ENCODE measurements at places on chromosomes 12 and 14.

DNA sequence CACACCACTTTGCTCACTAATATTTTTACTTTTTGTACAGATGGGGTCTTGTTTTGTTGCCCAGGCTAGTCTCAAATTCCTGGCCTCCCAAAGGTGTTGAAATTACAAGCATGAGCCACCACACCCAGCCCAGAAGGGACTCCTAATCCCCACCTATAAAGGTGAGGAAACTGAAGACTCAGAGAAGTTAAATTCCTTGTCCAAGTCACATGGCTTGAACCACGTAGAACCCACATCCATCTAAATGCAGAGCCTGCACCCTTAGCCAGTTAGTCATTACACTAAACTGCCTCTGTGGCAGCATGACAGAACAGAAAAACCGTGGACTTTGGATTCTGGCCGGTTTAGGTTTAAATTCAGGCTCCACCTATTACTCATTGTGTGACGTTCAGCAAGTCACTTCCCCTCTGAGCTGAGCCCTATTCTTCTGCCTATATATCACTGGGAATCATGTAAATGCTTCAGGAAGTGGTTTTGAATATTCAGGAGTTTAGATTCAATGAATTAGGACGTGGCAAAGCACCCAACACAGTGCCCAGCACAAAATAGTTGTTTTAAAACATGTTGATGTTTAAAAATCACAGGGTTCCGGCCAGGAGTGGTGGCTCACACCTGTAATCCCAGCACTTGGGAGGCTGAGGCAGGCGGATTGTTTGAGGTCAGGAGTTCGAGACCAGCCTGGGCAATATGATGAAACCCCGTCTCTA lies 3.0 kb upstream of the CORO1C start:
- peak; percentile 51 for DNase-seq

GRCh38 chr12:108773798-108774788 lies 42.8 kb upstream of the CORO1C start:
- no peak for DNase-seq

DNA sequence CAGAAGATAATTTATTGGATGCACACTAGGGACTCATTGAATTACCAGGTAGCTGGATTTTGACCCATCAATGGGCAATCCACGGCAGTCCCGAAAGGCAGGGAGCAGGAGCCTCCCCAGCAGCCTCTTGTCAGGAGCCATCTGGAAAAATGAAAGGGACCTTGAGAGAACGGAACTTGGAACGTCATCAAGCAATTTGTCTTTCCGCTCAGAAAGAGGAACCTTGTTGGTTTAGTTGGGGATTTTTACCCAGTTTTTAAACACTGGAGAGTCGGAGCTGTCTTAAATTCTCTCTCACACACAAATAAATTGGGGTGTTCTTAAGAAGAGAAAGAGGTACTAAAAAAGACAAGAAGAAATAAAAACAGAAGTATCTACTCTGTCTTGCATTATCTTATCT lies 1351.7 kb upstream of the TMEM132C start:
- DNase-seq: no peak

DNA sequence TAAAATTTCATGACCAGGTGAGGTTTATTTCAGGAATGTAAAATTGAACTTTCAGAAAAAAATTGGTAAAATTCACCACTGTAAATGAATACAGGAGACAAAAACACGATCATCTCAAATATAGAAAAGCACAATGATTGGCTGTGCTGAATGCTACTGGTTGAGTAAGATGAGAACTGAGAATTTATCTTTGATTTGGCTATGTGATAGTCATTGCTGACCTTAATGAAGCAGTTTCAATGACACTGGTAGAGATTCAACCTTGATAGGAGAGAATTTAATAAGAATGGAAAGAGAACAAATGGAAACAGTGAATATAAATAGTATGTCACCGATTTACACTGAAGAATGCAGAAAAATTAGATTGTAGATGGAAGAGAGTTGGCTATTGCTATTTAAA lies 6.4 kb upstream of the PMCH start:
- no peak for DNase-seq

DNA sequence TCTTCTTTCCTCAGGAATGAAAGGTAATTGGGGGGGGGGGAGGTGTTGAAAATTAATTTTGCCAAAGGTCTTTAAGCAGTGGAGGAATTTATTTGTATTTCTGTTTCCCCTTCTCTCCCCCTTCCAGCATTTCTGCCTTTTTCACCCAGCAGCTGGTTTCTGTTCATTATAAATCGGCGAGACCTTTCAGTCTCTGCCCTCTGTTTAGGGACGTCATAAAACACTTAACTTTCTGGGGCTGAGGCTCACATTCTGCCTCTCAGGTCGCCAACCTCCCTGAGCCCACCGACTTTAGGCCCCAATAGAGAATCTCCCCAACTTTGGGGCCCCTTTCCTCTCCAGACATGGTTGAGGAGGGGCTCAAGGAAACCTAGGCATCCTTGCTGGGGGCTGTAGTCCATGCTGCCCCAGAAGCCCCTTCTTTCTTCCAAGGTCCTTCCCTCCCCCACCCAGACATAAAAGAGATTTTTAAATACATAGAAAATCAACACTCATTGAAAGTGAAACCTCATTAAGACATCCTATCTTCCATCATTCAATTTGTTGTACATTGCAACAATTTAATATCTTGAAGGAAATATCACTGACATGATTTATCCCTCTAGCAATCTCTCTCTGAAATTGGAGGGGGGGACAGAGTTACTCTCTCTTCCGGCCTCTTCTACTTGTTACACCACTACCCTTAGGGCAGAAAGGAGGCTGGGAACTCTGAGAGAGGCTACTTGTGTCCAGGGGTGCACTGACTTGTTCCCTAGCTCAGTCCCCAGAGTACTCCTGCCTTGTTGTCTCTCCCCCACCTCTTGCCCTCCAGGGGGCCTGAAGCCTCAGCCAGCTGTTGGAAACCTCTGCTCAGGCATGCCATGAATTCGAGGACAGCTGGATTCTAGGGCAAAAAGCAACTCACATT lies 2.5 kb upstream of the HOXC6 start:
- no peak for DNase-seq

DNA sequence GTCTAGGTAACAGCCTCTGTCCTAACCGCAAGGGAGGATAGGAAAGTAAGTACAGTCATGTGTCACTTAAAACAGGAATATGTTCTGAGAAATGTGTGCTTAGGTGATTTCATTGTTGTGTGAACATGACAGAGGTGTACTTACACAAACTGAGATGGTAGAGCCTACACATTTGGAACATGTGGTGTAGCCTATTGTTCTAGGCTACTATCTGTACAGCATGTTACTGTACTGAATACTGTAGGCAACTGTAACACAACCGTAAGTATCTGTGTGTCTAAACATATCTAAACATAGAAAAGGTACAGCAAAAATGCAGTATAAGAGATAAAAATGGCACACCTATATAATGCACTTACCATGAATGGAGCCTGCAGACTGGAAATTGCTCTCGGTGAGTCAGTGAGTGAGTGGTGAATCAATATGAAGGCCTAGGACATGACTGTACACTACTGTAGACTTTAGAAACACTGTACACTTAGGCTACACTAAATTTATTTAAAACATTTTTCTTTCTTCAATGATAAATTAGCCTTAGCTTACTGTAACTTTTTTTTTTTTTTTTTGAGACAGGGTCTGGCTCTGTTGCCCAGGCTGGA lies 13.2 kb upstream of the MDM2 start:
- no peak for DNase-seq

GRCh38 chr14:33788161-33788560 lies 162.7 kb downstream of the EGLN3 start:
- DNase-seq: no peak

DNA sequence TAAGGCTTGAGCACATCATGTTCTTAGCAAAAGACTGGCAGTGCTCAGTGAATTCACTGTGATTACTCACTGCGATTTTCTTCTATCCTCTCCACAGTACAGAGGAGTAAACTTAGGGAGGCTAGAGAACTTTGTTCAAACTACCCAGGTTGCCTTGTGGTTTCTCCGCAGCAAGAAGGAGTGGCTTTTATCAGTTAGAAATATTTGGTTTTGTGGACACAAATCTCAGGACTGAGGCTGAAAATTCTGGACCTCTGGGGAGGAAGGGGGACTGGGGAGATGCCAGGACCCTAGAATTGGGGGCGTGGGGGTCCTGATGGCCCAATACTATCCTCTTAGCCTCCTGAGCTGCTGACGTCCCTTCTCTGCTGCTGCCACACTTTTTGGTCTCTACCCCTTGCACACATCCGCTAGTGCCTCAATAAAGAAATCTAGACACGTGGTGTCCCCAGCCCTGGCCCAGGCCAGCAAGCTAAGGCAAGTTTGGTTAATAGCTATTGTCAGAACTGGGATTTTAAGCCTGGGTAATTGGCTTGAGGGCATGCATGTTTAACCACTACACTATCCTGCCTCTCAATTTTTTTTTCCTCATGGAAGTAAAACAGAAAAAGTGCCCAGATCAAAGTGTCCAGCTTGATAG lies 842 bp downstream of the OAS2 start:
- peak; percentile 66 for DNase-seq

GRCh38 chr14:67806246-67806645 lies 10.1 kb downstream of the ZFYVE26 start:
- no peak for DNase-seq

DNA sequence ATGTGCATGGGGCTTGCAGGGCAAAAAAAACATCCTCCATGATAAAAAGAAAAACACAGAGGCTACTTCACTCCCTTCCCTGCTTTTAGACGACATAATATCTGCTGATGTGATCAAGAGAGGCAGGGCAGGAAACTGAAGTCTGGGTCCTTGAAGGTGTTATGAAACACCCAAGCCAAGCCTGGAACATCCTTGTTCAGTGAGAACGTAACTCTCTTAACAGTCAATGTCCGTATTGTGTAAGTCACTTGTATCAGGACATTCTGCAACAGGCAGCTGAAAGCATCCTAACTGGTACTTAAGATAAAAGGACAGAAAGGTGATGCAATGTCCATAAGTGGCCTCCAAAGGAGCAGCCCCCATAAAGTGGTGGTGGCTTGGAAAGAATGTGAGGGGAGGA lies 20.0 kb downstream of the KCNK10 start:
- no peak for DNase-seq

GRCh38 chr12:70248876-70249275 lies 5.6 kb downstream of the CNOT2 start:
- no peak for DNase-seq

DNA sequence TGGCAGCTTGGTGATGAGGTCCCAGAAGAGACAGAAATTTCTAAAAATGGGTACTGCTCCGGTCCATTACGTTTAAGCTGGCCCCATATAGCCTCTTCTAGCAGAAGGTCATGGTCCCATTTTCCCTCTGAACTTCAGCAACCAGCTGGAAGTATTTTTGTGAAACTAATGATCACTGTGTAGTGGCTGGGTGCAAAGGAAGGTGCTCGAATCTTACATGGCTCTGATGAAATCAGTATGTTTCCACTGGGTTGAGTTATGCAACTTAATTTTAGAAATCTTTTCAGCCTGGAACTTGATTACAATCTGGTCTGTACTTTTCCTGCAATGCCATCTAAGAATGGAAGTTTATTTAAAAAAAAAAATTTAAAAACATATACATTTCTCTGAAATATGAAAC lies 228.5 kb downstream of the FOXN3 start:
- DNase-seq: no peak

- peak; percentile 20 for DNase-seq
Measured at GRCh38 chr12:25590011-25590721, 37.1 kb upstream of the LMNTD1 start.

DNA sequence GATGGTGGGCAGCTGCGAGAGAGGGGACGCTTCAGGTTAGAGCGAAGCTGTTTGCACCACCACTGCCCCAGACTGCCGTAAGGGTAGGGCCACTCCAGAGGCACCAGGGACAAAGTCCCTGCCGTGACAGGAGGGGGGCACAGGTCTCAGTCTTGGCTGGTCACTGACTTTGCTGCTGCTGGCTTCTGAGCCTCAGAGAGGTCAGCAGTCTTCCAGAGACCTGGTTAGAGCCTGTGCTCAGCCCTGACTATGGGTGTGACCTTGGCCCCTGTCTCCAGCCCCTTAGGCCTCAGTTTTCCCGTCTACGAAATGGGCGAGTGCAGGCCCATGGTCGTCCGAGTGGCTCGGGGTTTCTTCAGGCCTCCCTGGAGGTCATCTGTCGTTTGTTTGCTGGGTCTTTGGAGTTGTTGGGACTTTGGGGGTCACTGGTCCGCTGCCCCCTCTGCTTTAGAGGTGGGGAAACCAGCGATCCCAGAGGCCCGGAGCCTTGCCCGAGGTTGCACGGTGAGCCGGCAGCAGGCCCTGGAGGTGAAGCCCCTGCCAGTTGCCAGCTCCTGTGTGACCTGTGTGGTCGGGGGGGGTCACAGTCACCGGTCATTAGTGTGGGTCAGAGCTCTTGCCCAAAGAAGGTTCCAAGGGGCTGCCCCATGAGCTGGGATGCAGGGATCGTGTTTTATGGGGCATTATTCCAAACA lies 15.3 kb downstream of the MEG3 start:
- no peak for DNase-seq

GRCh38 chr14:73774671-73775070 lies 60.5 kb upstream of the PNMA1 start:
- DNase-seq: no peak

DNA sequence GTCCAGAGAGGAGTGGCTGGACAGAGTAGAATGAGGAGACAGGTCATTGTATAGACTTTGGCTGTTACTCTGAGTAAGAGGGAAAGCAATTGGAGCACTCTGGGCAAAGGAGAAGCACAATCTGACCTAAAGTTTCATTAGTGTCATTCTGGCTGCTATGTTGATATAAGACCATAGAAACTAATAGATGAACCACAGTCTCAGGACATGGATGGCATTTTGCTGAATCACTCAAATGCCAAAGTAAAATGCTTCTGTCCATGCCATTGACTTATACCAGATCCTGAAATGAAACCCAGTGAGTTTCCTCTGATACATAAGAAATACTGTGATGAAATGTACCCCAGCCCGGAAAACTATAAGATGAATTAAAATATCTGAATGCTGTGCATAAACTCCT lies 65.8 kb upstream of the COCH start:
- no peak for DNase-seq

GRCh38 chr14:54087376-54087775 lies 130.8 kb upstream of the BMP4 start:
- DNase-seq: no peak

DNA sequence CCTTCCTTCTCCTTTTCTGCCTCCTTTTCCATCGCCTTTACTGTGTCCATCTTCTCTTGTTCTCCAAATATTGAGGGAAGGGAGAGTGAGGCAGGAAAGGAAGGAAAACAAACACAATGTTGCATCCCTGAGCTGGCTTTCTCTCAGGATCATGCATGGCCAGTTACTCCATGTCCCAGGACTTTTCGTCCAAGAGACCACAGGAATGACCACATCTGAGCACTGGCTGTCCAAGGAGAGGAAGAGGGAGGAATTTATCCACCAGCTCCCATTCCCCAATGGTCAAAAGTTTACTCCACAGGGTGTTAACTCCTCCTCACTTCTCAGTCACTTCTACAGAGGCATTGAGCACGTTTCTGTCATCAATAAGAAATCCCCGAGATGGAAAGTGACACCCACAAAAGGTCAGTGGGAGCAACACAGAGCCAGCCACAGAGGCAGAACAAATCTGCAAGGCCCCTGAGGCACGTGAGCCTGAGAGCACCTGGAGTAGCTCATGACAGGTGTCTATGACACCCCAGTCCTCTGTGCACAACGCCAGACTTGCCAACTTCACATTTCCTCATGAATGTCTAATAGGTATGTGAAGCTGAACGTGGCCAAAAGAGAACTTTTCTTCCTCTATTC lies 177.3 kb upstream of the NUDT4 start:
- no peak for DNase-seq

Measured in activated CD4-positive, alpha-beta T cell treated with anti-CD3 and anti-CD28 coated beads, Interleukin-2, amount 50 U/mL, for 16 hours (primary cell).